ENCODE measurements at places on chromosomes 7 and 10.

DNA sequence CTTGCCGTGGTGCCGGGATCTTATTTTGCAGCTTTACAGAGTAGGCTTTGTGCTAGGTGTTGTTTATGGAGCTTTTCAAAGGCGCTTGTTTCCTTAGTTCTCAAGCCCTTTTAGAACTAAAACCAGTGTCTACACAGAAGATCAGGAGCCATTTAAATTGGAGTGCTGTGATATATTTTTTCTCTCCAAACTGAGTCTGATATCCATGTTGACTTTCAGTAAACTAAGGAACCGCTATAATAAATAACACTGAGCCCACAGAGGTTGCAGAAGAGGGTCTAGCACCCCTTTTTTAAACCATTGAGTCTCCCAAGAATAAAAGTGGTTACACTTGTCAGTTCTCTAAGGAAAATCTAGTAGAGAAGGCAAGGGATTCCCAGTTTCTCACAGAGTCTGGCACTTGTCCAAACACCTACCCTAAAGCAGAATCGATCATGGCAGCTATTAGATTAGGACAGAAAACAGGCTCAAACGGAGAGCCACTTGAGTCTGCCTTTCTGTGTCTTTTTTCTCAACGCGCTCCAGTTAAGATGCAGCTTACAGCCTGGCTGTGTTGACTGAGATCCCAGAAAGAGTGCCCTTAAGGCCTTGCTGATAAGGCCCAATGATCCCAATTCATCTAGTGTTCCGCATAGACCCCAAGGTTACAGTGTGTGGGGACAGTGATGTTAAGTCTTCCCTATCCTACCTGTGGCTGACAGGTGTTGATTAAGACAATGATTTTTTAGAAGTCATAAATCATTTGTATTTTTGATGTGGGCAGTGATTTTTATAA is 804 bp downstream of the TMEM106B start:
- no peak for DNase-seq

- no peak for DNase-seq
Observed at GRCh38 chr10:36183726-36184125, 541.6 kb upstream of the FZD8 start.

DNA sequence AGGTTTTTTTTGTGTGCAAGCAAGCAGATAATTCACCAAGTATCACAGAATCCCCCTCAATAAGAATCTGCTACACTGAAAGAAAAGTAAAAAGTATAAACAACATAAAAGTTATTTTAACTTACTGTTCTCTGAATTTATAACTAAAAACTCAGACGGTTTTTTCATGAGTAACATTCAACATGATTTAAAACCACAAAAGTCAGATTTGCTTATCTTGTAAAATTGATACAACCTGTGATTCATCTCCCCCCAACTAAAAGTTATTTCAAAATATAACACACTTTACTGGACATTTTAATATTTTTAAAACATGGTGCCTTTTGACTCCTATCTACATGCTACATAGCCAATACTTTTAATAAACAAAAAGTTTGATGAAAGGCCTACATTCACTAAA is 32.8 kb downstream of the TSPAN12 start:
- no peak for DNase-seq

DNA sequence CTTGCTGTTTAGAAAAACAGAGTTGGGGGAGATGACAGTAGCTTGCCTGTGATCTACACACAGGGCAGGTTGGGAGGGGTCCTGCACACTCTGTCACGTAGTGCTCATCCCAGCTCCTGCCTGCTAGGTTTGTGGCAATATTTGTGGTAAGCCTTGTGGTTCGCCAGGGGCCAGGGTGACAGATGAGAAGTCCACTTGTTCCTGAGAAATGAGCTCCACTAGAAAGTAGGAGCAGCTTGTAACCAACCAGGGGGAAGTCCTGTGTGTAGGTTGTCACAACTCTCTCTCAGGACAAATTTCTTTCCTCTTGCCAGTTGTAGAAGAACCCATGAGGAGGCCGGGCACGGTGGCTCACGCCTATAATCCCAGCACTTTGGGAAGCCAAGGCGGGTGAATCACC is 147.0 kb downstream of the TCF7L2 start:
- DNase-seq = no peak

DNA sequence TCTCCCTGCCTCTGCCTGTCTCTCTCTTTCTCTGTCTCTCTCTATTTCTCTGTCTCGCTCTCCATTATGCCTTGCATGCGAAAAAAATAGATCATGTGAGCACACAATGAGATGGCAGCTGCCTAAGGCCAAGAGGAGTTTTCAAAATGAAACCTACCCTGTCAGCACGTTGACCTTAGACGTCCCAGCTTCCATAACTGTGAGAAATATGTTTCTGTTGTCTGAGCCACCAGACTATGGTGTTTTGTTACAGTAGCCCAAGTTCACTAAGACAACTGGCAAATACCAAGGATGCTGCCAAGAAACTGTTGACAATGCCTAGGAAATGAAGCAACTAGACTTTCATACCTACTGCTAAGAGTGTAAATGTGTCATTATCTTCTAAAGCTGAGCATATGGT is 70.6 kb upstream of the PLXDC2 start:
- DNase-seq = no peak

GRCh38 chr10:133529576-133529946 is 2.4 kb downstream of the CYP2E1 start:
- no peak for DNase-seq

DNA sequence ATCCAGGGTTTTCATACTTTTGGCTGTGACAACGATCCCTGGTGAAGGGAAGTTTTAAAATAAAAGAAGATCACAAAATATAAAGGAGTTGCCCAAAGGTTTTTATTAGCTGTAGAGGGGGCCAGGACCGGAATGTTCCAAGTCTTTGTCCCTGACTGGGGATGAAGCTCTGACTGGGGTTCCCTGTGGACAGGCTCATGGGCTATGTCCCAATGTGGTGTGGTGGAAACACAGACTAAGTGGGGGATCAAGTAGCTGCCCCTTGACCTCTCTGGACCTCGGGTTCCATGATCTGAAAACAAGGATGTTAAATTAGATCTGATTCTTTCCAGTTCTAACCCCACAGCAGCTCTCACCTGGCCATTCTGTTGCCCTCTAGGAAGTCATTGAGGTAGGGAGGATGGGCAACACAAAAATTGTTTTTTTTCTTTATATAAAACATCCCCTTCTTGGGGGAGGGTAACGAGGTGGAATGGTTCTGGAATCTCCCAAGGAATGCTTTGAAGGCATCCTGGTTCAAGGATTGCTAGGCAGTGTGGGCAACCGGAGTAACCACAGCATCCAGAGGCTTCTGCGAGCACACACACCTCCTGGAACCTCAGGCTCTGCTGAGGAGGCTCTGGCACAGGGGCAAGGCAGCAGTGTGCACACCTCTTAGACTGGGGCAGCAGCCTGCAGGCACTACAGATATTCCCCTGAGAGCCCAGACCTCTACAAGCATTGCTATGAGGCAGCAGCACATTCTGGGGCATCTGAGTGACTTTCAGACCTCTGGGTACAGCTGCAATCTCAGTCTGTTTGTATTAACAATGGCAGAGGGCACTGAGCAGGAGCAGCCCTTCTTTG is 21.4 kb upstream of the CRYGN start:
- DNase-seq = no peak

DNA sequence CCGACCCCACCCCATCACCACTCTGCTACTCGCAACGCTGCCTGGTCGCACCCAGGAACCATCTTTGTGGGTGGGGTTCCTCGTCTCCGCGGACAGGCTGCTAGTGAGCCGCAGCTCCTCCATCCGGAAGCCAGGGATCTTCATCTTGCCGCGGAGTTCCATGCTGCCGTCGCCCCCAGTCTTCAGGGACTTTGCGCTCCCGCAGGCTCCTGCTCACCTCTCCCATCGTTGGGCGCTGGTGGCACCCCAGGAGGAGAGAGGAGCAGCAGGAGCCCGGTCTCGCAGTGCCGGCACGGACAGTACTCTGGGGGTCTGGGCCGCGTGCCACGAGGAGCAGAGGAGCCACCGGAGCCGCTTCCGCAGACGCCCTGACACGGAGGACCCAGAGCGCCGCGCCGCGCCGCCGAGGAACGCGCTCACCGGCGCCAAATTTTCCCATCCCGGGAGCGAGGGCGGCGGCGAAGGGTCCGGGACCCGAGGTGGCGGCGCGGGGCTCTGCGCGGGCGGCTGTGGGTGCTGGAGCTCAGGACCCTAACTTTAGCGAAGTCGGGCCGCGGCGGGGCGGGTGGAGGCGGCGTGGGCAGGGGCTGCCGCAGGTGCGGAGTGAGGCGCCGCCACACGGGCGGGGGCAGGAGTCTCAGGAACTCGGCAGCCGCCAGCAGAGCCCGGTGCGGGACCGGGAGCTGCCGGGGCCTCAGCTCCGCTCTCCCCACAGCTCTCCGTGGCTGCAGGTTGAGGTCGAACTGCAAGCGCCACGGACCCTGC is 750.1 kb upstream of the SORCS1 start:
- DNase-seq = no peak

DNA sequence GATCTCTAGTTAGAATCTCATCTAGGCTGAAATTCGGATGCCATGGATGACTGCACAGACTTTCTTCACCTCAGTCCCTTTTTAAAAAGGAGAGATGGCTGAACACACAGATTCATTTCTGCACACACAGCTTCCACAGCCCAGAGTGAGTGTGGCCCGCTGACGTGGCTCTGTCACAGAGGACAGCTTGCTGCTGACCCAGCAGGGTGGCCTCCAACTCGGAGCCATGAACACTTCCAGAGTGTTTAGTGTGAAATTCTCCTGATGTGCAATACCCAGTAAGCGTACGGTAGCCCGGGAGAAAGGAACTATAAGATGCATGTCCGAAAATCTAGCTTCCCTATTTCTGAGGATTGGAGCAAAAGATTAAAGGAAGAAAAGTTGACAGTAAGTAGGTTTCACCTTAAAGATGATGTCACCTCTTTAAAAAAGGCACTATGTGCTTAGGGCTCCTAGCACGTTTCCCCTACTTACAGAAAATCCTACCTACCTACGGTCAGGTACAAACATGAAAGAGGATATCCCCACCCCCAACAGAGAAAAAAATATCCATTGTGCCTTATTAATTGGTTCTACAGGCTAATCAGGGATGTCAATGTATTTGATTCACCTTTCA is 162.2 kb downstream of the RAPGEF5 start:
- no peak for DNase-seq

DNA sequence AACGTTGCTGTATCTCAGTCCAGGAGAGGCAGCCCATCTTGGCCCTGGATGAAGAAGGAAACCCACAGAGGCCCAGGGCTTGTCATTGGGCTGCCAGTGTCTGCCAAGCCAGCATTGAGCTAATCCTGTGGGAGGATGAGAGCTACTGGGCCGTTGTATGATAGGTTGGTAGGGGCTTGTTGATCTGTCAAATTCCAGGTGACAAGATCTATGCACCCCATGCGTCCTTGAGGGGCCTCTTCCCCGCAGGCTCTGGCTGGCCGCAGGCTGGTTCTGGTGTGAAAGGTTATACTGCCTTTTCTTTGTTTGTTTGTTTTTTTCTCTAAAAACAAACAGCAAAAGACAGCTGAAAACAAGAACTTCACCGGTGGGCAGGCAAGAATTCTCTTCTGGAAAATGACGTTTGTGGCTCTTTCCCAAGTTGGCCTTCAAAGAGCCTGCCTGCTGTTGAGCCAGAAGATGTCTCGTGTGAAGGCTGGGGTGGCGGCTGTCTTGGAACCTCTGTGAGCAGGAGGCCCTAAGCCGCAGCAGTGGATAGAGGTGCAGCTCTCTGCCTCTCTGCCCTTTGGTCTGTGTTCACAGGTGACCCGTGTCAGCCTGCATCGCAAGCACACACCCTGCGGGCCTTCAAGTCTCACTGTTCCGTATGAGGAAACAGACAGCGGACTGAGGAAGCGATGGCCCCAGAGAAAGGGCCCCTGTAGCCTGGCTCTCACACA is 23.3 kb downstream of the CYP17A1 start:
- no peak for DNase-seq

- no peak for DNase-seq
Observed at GRCh38 chr10:28890121-28890950, 213.0 kb downstream of the BAMBI start.

- no peak for DNase-seq
Observed at GRCh38 chr10:28719789-28720436, 42.6 kb downstream of the BAMBI start.

DNA sequence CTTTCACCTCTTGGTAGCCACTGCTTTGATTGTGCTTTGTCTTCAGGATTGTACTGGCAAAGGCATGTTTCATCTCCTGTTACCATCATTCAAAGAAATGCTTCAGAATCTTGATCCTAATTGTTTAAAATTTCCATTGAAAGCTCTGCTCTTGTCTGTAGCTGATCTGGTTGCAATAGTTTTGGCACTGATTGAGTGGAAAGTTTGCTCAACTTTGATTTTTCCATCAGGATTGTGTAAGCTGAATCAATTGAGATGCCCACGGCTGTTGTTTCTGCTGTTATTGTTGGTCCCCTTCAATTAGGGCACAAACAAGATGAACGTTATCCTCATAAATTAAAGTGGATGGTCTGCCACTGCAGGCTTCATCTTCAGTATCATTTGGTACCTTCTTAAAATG is 14.6 kb upstream of the NUB1 start:
- no peak for DNase-seq

- DNase-seq = no peak
Observed at GRCh38 chr10:79424221-79425073, 21.0 kb downstream of the ZCCHC24 start.

GRCh38 chr10:113175756-113176651 is 226.0 kb downstream of the TCF7L2 start:
- no peak for DNase-seq

GRCh38 chr10:124374535-124375352 is 44.0 kb downstream of the OAT start:
- no peak for DNase-seq

- DNase-seq = no peak
Observed at GRCh38 chr7:29281782-29282541, 87.4 kb downstream of the CHN2 start.

GRCh38 chr7:2724453-2725177 is 36.6 kb downstream of the AMZ1 start:
- DNase-seq = no peak

DNA sequence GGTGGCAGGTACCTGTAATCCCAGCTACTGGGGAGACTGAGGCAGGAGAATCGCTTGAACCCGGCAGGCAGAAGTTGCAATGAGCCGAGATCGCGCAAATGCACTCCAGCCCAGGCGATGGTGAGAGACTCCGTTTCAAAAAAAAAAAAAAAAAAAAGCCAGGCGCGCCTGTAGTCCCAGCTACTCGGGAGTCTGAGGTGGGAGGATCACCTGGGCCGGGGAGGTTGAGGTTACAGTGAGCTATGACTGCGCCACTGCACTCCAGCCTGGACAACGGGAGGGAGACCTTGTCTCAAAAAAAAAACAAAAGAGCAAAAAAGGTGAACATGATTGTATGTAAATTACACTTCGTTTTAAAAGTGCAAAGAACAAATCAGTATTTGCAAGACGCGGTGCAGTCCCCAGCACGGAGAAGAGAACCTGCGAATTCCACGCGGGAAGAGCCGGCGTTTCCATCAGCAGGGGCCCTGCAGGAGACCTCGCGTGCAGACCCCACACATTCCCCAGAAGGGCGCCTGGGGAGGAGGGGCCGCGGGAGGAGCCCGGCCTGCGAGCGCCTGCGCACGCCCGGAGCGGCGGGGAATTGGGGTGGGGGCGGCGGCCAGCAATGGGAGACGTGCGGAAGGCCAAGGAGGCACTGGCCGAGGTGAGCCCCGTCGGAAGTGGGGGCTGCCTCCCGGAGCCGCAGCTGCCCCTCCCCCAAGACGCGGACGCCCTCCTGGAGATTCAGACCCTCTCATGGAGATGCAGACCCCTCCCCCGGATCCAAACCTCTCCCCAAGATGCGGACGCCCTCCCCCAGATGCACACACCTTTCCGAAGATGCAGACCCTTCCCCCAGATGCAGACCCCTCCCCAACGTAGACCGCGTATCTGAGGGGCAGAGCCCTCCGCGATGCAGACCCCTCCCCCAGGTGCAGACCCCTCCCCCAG is 16.7 kb upstream of the SUN1 start:
- DNase-seq = no peak

- DNase-seq = no peak
Observed at GRCh38 chr7:31785101-31785500, 98.1 kb downstream of the PPP1R17 start.
